ENCODE measurements at places on chromosomes 2 and 18.

DNA sequence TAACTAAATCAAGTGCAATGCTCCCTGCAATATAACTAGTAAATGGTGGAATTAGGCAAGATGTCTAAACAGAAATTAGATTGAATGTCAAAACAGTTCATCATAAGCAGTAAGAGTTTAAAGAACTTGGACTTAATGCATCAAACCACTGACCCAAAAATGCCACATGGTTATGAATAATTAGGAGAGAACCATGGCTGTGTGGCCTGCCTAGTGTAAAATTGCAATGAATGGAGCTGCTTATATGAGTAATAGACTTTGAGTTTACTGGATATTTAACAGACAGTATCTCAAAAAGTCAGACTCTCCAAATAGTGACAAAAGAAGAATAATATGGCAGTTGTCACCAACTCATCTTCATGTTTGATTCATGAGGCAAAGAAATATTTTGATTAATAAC is 101.6 kb upstream of the COL5A2 start:
- no peak for DNase-seq

- no peak for DNase-seq
Measured at GRCh38 chr2:81304154-81304830, 999.7 kb upstream of the LRRTM1 start.

- no peak for DNase-seq
Measured at GRCh38 chr2:164911832-164912231, 43.5 kb downstream of the SLC38A11 start.

- no peak for DNase-seq
Measured at GRCh38 chr2:46818141-46818621, 97.4 kb downstream of the MCFD2 start.

GRCh38 chr2:232879618-232880494 is 9.8 kb downstream of the SNORC start:
- DNase-seq = no peak

- no peak for DNase-seq
Measured at GRCh38 chr18:10088734-10089133, 174.9 kb downstream of the VAPA start.

- no peak for DNase-seq
Measured at GRCh38 chr2:173750831-173751230, 214.3 kb downstream of the SP3 start.

- no peak for DNase-seq
Measured at GRCh38 chr2:181656450-181657291, at the start of gene CERKL. CERKL (minus strand) TSS chr2:181657105; CDS start chr2:181657006, 99 bp downstream.

GRCh38 chr2:191728750-191729624 is 51.1 kb downstream of the NABP1 start:
- DNase-seq = no peak

- DNase-seq = no peak
Measured at GRCh38 chr2:191030521-191031154, 16.7 kb upstream of the STAT1 start.

DNA sequence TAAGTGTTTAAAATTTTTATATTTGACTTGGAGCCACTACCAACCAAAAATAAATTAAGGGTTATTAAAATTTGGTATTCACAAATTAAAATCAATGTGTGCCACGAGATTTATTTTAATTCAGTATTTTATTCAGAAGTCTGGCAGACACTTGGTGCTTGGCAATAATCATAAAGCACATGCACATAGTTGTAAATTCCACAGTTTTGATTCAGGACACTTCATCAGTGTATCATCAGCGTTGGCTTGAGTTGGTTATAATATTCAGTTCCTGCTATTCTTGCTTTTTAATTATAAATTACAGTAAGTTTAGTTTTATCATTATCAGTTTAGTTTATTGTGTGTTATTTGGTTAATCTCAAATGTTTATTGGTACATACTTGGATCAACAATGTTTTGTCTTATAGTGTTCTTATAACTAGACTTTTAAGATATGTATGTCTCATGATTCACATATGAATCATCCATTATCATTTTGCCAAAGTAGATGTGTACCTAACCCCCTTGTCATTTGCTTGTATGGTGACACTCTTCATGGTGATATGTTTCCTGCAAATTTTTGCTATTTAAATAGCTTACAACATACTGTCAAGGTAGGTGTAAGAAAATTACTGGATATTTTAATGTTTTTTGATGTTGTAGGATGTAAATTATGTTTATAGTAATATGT is 237.9 kb downstream of the BABAM2 start:
- no peak for DNase-seq

DNA sequence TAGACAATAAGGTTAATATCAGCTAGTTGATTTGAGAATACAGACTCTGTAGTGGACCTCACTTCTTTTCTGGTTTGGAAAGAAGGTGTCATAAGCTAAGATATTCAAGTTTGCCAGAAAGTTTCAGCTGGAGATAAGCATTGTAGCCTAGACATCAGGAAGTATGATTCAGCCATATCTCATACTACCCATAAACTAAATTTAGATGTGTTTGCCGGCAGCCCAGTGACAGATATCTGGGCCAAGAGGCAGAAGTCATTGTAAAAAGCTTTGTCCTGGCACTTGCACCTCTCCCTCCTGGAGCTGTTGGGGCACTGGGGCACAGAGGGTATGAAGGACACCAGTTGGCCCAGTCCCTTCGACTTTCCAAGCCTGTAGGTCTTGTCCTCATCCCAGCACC is 128.0 kb downstream of the EPHA4 start:
- DNase-seq = no peak

- no peak for DNase-seq
Measured at GRCh38 chr2:27833931-27834330, 56.3 kb downstream of the RBKS start.

DNA sequence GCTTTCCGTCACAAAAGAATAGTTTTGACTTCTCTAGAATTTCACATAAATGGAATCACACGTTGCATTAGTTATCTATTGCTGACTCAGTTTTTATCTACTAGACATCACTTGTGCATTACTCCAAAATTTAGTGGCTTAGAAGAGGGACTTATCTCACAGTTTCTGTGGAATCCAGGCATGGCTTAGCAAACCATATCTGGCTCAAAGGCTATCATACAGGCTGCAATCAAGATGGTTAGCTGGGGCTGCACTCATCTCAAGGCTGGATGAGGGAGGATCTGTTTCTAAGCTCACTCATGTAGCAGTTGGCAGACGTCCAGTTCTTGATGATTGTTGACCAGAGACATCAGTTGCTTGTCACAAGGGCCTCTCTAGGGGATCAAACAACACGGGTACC is 6.6 kb upstream of the DSC3 start:
- DNase-seq = no peak

DNA sequence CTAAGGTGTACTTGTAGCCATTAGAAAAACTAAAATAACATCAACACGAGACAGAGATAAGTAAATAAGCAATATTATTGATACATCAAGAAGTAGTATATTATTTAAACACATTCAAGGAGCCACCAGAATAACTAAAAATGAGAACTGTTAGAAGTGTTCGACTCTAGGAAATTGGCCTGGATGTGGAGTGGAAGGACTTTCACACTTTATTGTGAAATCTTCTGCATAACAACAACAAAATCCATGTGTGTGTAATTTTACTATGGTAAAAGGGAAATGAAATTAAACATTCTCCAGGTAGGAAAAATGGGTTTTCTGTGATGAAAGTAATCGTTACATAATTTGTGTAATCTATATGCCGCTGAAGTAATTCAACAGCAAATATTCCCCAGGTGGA is 96.3 kb upstream of the RNF152 start:
- no peak for DNase-seq

DNA sequence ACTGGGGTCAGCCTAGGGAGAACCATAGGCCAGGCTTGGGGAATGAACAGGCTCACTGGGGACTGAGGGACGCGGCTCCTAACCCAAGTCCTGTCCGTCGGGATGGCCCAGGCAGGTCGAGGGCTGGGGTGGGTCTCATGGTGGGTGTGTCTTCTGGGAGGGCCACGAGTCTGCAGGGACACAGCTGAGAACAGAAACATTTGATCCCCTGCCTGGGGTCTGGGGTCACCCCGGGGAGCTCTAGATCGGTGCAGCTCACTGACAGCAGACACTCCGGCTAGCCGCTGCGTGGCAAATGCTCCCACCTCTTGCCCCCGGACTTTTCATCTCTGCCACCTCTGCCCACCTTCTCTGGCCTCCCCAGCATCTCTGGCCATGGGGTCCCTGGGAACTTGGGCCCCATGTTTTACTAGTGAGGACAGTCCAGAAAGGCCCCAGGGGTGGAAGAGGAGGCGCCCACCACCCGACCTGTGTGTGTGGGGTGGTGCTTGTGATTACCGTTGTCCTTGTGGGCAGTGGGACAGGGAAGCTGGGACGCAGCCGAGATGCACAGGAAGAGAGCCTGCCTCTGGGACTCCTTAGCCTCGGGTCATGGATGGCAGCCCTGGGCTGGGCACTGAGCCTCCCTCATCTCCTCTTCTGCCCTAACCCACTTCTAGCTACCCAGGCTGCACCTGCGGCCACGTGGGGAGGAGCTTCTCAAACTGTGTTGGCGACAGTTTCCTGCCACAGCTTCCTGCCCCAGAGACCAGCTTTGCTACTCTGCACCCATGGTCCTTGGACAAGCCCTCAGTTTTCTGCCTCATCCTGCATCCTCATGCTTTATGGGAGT is 4.9 kb downstream of the ZAP70 start:
- DNase-seq = peak; percentile 58

- no peak for DNase-seq
Measured at GRCh38 chr18:10162340-10162739, 248.5 kb downstream of the VAPA start.

DNA sequence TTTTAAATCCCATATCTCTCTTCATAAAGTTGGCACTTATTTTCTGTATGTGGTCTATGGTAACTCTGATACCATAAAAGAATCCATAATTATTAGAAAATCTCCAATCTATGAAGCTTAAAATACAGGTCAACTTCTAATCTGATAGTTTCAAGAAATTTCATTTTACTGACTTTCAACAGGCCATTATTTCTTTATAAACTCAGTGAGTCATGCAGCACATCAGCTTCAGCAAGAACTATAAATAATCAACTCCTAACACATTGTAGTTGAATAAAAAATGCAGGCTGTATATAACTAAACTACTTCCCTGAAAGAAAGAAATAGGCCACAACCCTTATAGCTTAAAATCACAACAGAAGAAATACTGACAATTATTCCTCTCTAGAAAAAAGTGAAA is 204.3 kb upstream of the CCDC150 start:
- no peak for DNase-seq

DNA sequence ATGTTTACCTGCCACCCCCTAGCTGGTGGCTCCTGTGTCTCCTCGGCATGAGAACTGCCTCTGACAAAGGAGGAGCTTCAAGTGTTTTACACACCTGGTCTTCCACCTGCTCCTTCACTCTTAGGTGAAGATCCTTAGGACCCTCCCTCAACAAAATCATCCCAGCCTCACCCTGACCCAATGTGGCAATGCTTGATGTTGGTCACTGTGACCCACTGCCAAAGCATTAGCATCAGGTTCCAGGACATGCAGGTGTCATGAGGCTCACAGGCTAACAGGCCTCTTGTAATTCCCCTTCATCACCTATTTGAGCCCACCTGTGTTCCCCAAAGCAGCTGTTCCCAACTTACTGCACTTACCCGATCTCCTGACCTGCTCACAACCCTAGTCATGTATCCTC is 9.8 kb downstream of the FZD5 start:
- DNase-seq = no peak

- no peak for DNase-seq
Measured at GRCh38 chr2:156982615-156983014, 274.9 kb upstream of the GALNT5 start.

DNA sequence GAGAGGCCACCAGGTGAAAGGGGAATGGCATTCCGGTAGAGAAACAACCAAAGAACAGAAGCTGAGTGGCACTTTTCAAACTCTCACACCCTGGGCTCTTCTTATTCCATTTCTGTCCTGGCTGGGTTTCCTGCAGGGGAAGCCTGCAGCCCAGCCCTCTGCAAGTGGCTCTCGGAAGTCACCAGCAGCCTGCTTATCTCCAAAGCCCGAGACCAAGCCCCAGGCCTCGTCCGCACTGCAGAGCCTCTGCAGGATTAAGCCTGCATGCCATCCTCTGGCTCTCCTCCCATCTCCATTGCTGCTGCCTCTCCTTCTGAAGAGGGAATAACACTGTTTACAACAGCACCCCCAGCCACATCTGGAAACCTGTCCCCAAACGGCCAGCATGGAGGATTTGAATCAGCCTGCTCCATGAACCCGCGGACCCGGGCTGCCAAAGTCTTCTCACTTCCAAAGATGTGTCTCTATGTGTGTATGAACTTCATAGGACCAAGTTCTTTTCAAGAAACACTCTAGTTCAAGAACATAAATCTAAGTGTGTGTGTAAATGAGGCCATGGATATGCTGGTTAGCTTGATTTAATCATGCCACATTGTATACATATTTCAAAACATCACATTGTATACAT is 54.2 kb downstream of the DIPK1C start:
- DNase-seq = no peak

GRCh38 chr2:148814143-148814859 is 60.7 kb upstream of the KIF5C start:
- DNase-seq = no peak

DNA sequence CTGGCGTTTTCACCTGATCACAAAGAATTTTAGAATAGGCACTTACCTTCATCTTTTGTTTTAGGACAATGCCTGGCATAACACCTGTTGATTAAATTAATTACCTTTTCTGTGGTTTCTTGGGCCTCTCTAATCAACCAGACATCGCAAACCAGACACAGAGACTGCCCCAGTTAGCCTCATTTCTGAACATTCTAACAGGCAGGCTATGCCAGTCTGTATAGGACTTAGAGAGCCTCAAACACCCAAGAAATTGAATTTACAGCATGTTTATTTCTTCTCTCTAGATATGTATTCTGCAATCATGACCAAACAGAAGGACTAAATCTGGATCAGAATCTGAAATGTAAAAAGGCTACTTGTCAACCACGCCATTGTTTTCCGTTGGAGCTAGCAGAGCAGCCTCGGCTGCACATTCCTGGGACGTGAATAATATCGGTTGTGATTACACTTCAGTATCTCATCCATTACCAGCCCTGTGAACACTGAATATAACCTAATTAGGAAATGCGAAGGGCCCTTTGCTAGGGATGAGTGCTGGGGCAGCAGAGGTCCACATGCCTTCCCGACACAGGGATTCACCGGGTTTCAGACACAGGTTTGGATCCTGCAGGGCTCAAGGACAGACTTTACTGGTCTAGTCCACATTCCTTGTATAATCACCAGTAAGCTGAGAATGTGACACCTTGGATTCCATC is 17.5 kb upstream of the CDC42EP3 start:
- DNase-seq = no peak

GRCh38 chr18:70709144-70709543 is 420.3 kb downstream of the SOCS6 start:
- no peak for DNase-seq

GRCh38 chr2:178523596-178524134 is 43.4 kb downstream of the PLEKHA3 start:
- no peak for DNase-seq

- no peak for DNase-seq
Measured at GRCh38 chr2:6999211-6999877, 82.1 kb downstream of the RNF144A start.

GRCh38 chr18:2423761-2424160 is 147.5 kb downstream of the METTL4 start:
- DNase-seq = no peak

DNA sequence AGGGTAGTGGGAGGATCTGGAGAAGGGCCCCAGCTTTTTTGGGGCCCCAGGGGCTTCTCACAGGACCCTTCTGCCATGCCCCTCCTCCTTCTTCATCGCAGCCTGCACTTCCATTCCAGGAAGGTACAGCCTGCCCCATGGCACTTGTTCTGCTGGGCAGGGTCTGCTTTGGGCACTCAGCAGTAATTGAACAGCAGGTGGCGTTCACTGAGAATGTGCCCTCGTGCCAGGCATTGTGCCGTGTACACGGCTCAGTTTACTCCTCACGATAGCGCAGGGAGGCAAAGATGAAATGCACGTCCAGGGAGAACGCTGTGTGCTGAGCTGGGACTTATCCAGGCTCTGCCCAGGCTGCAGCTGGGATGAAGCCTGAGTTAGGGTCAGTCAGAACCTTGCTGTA is 54.8 kb upstream of the ASB18 start:
- no peak for DNase-seq
